ENCODE measurements at places on chromosomes 7 and 10. TPM values are rescaled to one million over a fixed set of nuclear protein-coding genes. Genes with fewer than 3 reads are reported as not detected.

LIPA gene
- 12.8 TPM for total RNA-seq

PON1 gene
- not detected for total RNA-seq

PLEKHS1 gene
- total RNA-seq: not detected

LEP gene
- 0.14 TPM for total RNA-seq

CH25H gene
- total RNA-seq: 0.30 TPM

SLC35B4 gene
- 5.1 TPM for total RNA-seq

ATOH7 gene
- not detected for total RNA-seq

STK32C gene
- 4.4 TPM for total RNA-seq

GRCh38 chr10:117762819-117763172, 220.2 kb downstream of the EMX2 start:
- no peak for DNase-seq

- DNase-seq: peak; percentile 87
Observed at GRCh38 chr10:78408671-78409472, 375.2 kb downstream of the RPS24 start.

DNA sequence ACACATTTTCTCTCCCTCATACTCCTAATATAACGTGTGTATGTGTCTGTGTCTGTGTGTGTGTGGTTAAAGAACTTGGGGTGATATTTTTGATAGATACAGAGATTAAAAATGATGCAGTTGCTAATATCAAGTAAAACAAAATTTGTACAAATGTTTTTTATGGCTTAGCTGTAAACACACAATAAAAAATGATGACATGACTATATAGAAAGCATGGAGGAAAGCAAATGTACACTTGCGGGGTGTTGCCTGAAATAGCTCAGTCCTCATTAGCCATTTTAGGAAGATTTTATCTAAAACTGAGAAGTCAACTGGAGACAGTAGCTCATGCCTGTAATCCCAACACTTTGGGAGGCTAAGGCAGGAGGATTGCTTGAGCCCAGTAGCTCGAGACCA, 5.6 kb upstream of the TASOR2 start:
- DNase-seq: no peak

GRCh38 chr7:144525956-144526355, 122.5 kb upstream of the NOBOX start:
- DNase-seq: no peak

GRCh38 chr7:80127412-80128160, 7.0 kb upstream of the GNAI1 start:
- DNase-seq: no peak

DNA sequence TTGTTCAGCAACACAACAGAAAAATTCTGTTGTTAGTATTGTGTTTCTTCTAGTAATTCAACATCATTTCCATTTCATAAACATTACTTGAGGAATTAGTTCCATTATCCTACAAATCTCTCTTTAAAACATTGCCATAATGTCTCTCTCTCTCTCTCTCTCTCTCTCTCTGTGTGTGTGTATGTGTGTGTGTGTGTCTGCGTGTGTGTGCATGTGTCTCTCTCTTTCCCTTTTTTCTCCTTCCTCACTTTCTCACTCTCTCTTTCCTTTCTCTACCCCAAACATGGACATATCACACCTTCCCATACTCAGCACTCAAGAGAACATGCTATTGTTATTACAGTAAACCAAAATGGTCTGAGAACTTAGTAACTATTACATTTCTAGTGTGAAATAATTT, 16.6 kb downstream of the LRRTM3 start:
- DNase-seq: no peak

DNA sequence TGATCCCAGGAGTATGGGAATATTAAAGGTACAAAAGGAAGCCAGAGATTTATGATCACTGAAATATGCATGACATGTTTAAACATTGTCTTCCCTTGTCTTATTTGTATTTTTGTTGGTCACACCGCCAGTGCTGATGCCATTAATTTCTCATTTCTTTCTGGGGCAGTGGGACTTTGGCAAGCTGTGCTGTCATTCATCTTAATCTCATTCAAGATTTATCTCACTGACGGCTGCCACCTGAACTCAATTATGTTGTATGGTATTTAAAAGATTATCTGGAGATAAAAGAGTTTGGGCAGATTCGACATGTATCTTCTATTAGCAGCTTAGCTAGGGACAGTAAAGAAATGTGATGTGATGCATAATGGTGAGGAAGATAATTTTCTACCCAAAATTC, 284.9 kb upstream of the PLXDC2 start:
- no peak for DNase-seq

- no peak for DNase-seq
Observed at GRCh38 chr7:22832401-22832800, 9.8 kb upstream of the TOMM7 start.

- no peak for DNase-seq
Observed at GRCh38 chr10:101020427-101021075, 10.4 kb downstream of the PDZD7 start.

DNA sequence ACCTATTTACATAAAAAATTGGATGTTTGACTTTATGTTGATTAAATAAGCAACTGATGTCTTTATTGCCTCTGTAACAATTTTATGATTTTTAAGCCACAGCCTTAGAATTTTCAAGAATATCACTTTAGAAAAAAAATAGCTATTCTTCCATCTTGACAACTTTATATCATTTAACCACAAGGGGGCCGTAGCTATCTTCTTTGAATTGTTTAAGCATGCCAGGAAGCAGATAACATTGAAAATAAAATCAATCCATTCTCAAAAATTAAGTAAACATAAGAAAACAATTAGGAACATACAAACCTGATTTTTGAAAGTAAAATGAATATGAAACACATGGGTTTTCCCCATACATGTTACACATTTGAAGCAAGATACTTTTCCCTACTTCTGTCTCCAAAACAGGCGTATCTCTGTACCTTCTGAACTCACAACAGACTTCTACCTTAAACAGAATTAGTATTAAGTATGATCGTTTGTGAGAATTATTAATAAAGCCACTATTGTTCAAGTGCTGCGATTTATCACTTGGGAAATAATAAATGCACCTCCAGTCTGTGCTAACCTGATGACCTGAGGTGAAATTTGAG, 209.0 kb downstream of the CACNA2D1 start:
- no peak for DNase-seq

DNA sequence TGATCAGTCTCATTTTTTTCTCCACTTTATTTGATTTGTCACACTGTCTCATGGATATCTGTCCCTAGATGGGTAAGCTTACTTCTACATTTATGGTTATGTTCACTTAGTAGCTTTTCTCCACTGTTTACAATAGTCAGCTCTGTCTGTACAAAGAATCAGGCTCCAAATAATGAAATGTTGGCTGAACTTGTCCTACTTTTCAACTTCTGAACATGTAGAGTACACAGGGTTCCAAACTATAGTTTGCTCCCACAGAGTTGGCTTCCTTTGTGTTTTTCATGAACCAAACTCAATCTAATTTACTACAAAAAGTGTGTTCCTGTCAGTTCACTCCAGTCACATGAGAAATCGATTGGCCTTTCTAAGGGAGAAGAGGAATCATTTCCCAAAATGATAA, 175.0 kb downstream of the CCDC71L start:
- DNase-seq: no peak

GRCh38 chr10:58384095-58384494, 1.1 kb upstream of the TFAM start:
- no peak for DNase-seq

- DNase-seq: no peak
Observed at GRCh38 chr10:119029613-119030420, at the start of gene NANOS1. Gene NANOS1, plus strand, starts transcription at chr10:119029714. Its CDS starts 88 bp downstream, at chr10:119029802.

DNA sequence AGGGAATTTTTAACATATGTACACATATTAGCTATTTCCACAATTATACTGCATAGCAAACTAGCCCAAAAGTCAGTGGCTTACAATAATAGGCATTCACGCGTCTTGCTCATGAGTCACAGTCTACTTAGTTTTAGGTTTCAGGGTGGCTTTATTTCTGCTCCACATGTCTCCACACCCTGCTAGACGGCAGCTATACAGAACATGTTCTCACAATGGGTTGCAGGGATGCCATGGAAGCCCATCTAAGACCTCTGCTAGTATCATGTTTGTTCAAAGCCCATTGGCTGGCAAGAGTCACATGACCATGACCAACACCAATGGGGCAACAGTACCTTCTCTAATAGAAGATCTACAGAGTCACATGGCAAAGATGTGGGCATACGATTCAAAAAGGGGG, 96.3 kb upstream of the NEBL start:
- no peak for DNase-seq

GRCh38 chr7:5631152-5631551, 150.3 kb downstream of the RNF216 start:
- no peak for DNase-seq

DNA sequence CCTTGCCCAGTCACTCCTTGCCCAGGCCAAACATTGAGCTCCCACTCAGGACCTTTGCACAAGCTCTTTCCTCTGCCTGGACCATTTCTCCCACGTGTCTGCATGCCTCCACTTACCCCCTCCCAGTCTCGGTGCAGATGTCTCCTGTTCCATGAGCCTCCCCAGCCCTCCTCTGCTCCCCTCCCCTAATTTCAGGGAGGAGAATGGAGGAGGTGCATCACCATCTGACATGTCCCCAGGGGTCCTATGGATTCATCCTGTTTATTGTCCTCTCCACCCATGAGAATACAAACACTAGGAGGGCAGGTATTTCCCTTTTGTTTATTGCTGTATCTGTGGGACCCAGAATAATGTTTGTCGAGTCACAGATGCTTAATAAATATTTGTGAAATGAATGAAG, 8.6 kb upstream of the GRID2IP start:
- no peak for DNase-seq

DNA sequence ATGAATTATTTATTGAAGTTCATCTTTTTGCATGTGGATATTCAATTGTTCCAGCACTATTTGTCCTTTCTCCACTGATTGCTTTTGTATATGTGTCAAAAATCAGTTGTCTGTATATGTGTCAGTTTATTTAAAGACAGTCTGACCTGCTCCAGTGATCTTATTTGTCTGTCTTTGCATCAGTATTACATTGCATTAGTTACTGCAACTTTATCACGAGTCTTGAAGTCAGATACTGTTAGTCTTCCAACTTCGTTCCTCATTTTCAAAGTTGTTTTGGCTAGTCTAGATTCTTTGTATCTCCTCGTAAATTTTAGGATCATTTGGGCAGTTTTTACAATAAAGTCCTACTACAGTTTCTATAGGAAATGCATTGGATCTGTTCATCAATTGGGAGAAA, 166.4 kb downstream of the CELF2 start:
- no peak for DNase-seq

Measured in left ventricle myocardium inferior (tissue), 1 donor.